ENCODE measurements at places on chromosomes 2 and 18.

DNA sequence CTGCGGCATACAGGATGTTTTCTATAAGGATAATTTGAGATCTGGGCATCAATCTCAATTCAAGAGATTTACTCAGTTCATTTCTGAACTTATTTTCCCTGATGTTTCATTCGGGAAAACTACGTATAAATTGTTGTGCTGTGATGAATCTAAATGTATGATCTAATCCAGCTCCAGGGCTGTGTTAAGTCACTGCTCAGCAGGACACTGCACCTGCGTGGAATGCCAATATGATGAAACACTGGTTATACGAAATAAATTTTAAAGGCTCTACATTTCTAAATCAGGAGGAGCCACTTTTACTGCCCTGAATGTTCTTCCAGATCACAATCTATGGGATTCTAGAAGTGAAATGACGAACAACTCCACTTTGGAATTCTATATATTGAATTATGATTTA lies 259.0 kb downstream of the HNMT start:
- DNase-seq: no peak

DNA sequence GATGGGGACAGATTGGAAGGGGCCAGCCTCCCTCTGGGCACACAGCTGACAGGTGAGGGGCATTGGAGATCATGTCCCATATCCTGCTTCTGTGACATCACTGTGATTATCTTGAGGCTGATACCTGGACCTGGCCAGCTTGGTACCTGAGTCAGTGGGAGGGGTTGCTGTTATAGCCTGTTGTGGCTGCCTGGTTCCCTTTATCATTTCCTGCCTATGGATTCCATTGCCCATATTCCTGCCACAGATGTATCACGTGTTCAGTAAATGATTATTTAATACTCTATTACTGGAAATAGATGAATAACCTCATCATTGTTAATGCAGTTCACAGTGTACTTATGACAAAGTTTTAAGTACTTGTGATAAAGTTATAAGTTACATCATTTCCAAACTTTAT lies 7.8 kb upstream of the SCYGR1 start:
- DNase-seq: no peak

DNA sequence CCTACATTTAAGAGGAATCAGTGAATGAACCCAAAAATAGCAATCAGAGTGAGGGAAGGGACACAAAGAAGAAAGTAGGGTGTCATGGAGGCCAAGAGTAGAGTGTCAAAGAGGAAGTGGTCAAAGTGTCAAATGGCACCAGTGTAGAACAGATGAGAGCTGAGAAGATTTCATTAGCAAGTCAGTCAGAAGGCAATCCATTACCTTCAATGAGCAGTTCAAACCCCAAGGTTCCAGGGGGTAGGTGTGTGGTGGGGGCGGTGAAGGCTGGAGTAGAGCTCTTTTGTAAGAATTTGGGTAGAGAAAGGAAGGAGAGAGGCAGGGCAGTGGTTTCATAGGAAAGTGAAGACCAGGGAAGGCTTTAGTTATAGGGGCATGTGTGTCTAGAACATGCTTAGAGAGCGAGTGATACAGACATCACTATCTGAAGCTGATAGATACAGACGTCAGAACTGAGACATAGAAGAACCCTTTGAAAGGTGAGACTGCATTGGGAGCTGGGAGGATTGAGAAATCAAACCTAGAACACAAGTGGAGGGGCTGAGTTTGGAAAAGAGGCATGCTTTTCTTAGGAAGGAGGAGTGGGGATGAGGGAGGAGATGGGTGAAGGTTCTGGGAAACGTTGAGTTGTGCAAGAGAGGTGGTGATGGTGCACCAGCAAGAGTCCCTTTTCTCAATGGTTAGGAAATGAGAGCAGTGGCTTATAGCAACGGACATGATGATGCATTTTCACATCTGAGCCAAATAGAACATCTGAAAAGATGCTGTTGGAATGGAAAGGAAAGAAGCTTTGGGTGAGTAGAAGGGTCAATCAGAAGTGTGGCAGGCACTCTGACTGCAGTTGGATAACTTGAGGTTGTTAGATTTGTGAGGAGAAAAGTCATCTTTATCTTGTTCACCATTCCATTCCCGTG lies 48.9 kb upstream of the IL1RL1 start:
- DNase-seq: no peak

- no peak for DNase-seq
These were observed 252.7 kb downstream of the ZEB2 start for GRCh38 chr2:144267239-144267638.

DNA sequence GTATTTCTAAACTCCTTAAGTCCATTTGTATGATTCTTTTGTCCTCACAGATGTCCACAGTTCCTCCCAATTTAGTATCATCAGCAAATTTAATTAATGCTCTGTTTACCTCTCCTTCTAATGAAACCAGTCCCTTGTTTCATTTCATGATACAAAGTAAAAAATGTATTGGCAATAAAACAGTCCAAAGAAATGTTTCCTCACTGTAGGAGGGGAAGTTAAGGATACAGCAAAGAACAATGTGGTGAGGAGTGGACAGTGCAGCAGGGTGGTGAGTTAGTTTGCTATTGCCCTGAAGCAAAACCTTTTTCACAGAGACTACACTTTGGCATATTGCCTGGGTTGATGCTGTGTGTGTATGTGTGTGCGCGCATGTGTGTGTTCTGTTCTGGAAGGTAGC lies 401.5 kb downstream of the ARHGAP15 start:
- no peak for DNase-seq

DNA sequence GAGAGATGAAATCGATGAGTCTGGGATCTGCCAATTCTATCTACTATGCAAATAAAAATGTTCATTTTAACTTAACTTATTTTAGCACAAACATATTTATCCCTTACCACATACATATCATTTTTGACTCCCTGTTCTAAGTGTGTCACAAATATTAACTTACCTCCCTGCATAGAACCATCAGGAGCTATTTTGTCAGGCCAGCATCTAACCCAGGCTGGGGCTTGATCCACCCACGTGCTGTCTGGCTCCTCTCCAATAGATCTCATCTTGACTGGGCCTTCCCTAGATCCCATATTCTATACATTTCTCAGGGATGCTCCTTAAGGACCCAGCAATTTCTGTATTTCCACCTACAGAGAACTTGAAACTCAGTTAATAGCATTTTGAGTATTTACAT lies 20.9 kb downstream of the NTSR2 start:
- no peak for DNase-seq

GRCh38 chr2:168138901-168139300 lies 108.5 kb downstream of the STK39 start:
- DNase-seq: no peak

DNA sequence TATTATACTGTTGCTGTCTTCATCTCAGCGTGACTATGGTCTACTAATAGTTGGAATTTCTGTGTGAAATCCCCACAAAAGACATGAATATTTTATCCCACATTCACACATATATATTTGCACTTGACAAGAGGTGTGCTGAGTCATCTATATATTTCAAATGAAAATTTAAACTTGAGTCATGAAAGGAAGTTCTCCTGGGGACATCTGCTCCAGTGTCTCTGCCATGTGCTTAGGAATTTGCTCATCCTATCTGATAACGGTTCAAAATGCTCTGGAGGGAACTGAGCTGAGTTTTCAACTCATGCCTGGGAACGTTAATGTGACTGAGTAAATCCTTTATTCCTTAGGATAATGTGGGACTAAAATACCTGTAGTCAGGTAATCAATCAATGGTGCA lies 326.2 kb upstream of the MEX3C start:
- no peak for DNase-seq

DNA sequence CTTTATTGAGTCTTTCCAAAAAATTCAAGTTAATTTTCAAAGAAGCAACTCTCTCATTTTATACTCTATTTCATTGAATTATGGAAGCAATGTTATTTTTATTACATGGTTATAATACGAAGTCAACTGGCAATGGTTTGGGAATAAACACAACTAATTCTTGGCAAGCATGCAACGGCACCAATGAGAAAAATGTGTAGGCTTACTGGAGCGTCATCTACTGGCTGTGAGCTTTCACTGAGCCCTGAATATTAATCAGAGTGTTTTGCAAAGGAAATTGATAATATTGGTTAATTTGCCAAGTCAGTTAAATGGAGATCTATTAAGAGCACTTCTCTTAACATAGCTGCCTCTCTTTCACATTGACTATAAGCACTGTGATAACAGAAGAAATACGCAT lies 163.9 kb downstream of the IKZF2 start:
- DNase-seq: no peak
